ENCODE measurements at places on chromosomes 6 and 20.

GRCh38 chr6:142118328-142118727 lies 14.4 kb upstream of the GJE1 start:
- DNase-seq: peak; percentile 22

DNA sequence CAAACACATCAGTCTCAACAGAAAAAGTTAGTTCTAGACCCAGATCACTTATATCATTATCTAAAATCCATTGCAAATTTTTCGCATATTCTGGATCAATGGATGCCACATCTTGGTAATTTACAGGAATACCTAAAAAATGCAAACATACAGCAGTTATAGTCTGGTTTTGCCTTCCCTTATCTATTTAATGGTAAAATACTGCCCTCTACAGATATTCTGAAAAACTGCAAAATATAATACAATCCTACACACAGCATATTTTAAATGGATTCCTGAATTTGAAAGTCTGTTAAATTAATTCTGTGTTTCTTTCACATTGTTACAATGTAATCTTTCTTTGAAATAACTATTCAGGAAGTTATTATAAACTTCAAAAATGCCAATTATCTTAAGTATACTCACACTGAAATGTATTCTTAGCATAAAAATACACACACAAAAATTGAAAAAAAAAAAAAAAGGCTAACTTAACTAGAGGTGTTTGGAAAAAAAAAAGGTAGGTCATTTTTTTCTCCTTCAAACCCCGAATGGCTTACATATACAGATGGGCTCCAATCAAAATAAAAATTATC lies 88.4 kb downstream of the HACE1 start:
- DNase-seq: peak; percentile 44

GRCh38 chr6:110613356-110613755 lies 136.9 kb upstream of the SLC22A16 start:
- no peak for DNase-seq

DNA sequence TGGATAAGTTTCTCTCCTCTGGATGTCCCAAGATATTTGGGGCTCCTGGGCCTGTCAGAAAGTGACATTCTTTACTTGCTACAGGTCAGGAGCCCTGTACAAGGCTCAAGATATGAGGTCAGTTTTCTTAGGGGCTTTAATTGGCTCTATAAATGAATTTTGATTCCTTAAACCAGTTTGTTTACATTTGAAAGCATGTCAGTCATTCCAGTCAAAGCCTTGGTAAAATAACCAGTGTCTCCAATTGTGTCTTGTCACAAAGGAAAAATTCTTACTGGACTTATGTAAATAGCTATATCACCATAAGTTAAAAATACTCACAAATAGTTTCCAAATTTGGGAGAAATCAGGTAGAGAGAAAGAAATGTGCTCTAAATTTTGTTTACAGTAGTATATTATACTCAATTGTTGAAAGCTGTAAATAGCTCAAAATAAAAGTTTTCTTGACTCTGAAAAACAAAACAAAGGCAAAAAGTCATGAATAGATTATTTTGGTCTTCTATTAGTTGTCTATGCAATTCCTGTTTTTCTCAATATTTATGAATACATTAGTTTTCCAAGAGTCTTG lies 22.9 kb downstream of the RNF182 start:
- DNase-seq: no peak

GRCh38 chr6:1624851-1625781 lies 15.4 kb downstream of the FOXC1 start:
- peak; percentile 72 for DNase-seq
